ENCODE measurements at places on chromosomes 1 and 21.

DNA sequence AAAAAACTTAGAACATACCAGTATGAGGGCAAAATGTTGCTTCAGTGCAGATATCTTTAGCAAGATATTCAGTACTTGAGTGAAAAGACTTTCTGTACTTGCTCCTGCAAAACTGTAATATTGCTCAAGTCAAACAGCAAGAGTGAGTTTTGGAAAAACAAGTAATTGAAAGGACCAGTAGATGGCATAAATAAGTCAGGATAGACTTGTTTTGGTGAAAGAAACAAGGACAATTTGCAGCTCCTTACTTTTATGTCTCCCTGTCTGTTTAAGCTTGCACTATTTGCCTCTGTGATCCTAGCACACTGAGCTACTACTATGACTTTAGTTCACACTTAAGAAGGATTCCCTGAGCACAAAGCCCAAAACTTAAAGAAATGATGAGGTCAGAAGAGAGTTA lies 39.1 kb downstream of the IFI44 start:
- DNase-seq = no peak

- DNase-seq = no peak
These were observed 298.3 kb downstream of the PDE4B start for GRCh38 chr1:66090859-66091457.

GRCh38 chr1:18951818-18952391 lies 4.6 kb downstream of the IFFO2 start:
- no peak for DNase-seq

DNA sequence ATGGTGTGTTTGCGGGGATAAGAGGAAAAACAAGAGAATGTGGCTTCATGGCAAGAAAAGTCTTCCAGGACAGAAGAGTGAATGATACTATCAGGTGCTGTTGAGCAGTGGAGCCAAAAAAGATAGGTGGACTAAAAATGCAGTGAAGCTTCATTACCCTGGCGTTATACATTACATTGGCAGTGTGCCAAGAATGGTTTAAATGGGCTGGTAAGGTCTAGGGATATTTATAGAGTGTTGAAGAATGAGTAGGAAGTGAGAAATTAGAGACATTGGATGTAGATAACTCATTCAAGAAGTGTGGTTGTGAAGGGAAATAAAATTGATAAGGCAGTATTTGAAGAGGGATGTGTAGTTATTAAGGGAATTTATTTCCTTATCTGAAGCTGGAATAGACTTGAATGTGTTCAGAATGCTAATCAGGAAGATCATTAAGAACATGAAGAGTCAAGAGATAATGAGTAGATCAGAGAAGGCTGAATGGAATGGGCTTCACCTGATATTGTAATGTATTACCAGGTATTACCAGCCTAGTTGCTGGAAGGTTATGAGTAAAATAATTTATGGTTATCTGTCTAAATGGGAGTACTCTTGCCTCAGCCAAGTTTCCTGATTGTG lies 72.7 kb downstream of the MAST2 start:
- no peak for DNase-seq

DNA sequence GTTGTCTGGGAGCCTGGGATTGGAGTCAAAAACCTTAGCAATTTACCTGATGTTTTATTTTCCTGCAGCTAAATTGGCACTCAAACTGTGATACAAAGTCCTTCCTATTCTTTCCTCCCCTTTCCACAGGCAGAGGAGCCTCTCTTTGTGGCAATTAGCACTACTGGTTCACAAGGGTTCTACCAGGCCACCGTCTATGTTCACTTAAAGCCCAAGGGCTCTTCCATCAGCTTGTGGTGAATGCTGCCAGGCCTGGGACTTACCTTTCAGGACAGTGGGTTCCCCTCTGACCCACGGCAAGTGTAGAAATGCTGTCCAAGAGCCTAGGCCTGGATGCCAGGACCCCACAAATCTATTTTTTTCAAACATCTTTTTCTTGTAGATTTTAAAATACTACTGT lies 251.9 kb upstream of the B3GALT2 start:
- no peak for DNase-seq

- peak; percentile 16 for DNase-seq
These were observed 3.6 kb downstream of the REN start for GRCh38 chr1:204162494-204163074.

DNA sequence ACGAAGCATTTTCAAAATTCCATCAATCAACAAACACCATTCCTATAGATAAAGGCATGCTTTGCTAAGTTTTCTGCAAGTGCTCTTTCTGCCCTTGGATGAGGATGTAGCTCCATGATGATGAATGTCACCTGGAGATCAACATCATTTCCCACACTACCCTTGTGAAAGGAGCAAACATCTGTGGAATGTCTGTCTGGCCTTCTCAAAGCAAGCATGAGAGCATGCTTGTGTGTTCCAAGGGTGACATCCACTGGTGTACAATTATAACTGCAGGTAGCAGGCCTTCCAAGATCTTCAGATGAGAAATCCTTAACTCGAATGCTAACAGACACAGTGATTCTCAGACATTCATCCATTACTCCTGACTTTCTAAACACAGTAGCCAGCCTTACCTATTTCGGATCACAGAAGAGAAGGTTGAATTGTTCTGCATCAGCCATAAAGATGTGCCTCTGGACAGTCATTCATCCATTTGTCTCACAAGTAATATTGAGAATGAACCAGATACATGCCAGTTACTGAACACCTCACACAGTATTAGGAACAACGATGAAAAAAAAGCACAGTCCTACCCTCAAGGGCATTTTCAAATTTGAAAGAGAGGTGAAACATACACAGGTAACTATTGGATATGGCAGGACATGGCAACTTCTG lies 162.4 kb downstream of the TPR start:
- DNase-seq = no peak

DNA sequence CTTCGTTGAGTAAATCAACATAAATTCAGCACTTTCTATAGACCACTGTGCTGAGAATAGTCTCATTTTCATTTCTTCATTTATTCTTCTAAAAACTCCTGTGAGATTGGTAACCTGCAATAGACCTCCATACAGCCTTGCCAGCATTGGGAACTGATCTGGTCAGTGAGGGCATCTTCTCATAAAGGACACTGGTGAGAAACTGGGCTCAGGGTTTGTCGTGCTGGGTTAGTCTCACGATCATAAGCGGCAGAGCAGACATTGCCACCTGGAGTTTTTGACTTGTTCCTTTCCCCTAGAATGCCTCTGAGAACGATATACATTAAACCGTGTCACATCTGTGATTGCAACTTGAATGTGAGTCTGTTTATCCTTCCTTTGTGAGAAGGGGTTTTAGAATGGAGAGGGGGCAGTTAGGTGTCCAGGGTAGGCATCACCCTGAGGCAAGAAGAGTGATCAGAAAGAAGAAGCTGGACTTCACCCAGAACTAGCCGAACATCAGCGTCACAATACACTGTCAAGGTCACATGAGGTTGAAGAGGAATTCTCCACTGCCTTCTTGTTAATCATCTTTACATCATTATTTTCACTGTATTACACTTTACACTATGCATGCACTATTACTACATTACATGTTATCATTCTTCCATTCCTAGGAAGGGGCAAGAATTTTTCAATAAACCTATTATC lies 1.4 kb upstream of the TTLL7 start:
- DNase-seq = no peak

DNA sequence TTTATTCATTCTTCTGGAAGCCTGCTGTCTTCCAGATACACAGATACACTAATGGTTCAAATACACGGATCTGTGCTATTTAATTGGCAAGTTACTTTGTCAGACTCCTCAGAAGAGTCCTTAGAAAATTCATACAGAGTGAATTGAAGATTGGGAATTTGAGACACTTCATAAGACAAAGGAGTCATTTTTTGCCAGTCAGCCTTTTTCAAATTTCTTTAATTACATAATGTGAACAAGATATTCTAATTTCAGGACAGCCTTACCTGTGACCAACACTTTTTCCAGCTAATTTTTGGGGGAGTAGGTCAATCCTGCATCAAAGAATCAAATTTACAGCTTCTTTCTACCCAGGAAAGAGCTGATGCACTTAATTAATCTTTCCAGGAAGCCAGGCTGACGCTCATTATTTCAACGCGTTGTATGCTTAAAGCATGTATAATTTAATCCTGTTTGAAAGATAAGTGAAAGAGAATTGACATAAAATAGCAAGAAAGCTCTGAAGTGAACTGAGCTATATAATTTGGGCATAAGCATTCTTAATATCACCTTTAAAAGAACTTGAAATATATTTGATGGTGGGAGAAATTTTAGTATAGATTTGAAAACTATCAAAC lies 12.8 kb upstream of the NRIP1 start:
- DNase-seq = no peak

- no peak for DNase-seq
These were observed 5.9 kb upstream of the HES5 start for GRCh38 chr1:2535981-2536380.

DNA sequence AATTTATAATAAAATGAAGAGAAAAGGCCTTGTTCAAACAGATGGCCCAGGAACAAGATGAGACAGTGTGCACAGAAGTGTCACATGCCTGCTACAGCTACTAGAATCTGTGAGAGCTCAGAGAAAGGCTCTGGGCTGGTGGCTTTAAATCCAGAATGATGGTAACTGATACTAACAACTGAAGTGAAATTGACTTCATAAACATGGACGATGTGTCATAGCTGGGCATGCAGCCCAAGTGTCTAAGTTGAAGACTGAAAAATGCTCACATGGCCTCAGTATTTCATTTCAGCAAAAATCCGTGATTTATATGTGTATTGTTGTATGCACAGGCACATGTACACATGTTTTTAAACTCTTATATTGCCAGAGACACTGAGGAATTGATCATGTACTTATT lies 208.3 kb upstream of the RUNX1 start:
- DNase-seq = no peak

GRCh38 chr21:46006547-46007491 lies 25.2 kb downstream of the COL6A1 start:
- no peak for DNase-seq

DNA sequence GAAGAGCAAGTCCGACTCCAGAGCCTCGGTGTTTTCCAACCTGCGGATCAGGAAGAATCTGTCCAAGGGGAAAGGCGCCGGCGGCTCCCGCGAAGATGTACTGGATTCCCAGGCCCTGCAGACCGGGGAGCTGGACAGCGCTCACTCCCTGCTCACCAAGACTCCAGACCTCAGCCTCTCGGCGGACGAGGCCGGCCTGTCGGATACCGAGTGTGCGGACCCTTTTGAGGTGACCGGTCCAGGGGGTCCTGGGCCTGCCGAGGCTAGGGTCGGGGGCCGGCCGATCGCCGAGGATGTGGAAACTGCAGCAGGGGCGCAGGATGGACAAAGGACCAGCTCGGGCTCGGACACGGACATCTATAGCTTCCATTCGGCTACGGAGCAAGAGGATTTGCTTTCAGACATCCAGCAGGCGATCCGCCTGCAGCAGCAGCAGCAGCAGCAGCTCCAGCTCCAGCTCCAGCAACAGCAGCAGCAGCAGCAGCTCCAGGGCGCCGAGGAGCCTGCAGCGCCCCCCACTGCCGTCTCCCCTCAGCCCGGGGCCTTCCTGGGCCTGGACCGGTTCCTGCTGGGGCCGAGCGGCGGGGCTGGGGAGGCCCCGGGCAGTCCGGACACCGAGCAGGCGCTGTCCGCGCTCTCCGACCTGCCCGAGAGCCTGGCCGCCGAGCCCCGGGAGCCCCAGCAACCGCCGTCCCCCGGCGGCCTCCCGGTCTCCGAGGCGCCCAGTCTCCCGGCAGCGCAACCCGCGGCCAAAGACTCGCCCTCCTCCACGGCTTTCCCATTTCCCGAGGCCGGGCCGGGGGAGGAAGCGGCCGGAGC lies 827 bp downstream of the FMN2 start:
- DNase-seq = peak; percentile 27

- no peak for DNase-seq
These were observed 932 bp upstream of the RAB7B start for GRCh38 chr1:206003854-206004800.

- DNase-seq = no peak
These were observed 115.0 kb upstream of the SMYD2 start for GRCh38 chr1:214165850-214166374.

GRCh38 chr1:11581445-11581991 lies 72.7 kb downstream of the FBXO2 start:
- DNase-seq = no peak

- DNase-seq = no peak
These were observed 197.3 kb downstream of the MATN1 start for GRCh38 chr1:30525971-30526651.

- no peak for DNase-seq
These were observed 253.3 kb upstream of the ADGRL2 start for GRCh38 chr1:81547261-81547911.

- DNase-seq = no peak
These were observed 76.1 kb upstream of the PPP2R5A start for GRCh38 chr1:212208978-212209644.

- DNase-seq = no peak
These were observed 304.2 kb downstream of the CAMTA1 start for GRCh38 chr1:7089497-7089896.

DNA sequence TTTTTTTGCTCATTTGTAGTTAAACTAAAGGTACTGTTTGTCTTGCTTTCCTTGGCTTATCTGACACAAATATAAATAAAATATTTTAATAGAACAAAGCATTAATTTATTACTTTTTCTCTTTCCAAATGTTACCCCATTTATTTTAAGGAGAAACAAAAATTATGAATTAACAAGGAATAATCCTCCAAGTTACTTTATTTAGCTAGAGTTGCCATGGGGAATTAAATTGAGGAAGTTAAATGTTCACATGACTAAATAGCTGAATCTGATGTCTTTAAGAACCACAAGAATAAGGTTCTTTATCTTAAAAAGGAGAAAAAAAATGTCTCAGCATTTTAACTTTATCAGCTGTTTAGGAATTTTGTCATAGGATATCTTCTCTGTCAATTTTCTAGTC lies 12.3 kb downstream of the ATG4C start:
- no peak for DNase-seq

GRCh38 chr1:44265656-44266358 lies 52.5 kb downstream of the DMAP1 start:
- DNase-seq = no peak

- DNase-seq = no peak
These were observed 50.5 kb upstream of the IPO9 start for GRCh38 chr1:201778279-201779065.

GRCh38 chr1:28507247-28507645 lies 1.4 kb downstream of the RCC1 start:
- DNase-seq = no peak

DNA sequence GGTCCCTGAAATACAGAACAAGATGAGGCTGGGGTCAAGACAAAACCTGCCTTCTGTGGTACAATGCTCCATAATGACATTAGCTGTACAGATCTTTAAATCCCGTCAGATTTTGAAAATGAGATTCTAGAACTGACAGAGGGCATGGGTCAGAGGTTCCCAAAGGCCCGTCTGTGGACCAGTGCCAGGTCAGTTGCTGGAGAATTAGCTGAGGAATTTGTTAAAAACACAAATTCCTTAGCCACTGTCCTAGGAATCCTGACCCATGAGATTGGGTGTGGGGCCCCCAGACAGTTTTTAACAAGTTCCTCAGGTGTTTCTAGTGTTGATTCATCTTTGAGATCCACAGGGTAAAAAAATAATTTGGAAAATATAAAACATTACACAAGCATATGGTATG lies 97.0 kb downstream of the SIPA1L2 start:
- DNase-seq = no peak

- DNase-seq = no peak
These were observed 2.3 kb downstream of the FGR start for GRCh38 chr1:27632387-27633297.

GRCh38 chr1:202967684-202968281 lies 726 bp upstream of the CYB5R1 start:
- no peak for DNase-seq

- no peak for DNase-seq
These were observed 8.1 kb upstream of the TEDDM1 start for GRCh38 chr1:182408435-182409075.
